ENCODE measurements at places on chromosomes 3 and 15.

- DNase-seq, result no peak
These were observed 259.9 kb upstream of the RGMA start for GRCh38 chr15:93348711-93349545.

DNA sequence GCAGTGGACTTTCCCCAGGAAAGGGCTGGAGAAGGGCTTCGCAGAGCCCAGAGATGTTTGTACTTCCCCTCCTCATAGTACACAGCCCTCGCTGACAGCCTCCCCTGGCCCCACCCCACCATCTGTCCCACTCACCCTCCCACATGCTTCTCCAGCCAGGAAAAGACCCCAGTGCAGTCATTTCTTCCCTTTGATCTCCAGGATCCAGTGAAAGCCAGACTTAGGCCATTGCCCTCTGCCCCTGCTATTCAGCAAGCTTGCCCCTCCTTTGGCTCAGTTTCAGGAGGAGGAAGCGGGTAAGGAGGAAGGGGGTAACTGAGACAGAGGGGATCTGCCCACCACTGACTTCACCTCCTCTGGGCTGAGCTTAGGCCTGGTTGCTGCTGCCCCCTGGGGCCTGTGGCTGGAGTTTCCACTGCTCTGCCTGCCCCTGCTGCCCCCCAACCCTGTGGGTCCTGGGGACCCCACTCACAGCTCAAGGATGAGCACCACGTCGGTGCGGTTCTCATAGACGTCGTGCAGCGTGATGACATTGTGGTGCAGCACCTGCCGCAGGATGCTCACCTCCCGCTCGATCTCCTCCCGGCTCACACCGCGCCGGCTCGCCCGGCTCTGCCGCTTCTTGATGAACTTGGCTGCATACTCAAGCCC lies 63.1 kb downstream of the DAPK2 start:
- DNase-seq, result no peak

- DNase-seq, result no peak
These were observed 70.7 kb downstream of the C3orf70 start for GRCh38 chr3:185082149-185082548.

DNA sequence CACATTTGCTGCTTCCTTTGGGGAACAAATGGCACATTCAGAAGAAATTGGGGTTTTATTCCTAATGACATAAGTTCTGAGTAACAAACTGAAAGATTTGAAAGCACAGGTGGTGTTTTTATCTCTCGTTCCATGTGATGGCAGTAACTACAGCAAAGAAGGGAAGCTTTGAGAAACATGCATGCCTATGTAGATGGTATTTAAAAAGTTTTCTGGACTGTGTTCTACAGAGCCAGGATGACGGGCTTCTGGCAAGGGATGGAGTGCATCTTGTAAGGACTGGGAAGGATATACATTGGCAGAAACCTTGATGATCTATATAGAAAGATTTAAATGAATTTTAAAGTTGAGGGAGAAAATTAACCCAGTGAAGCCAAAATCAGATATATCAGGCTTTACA lies 362.2 kb upstream of the ROPN1 start:
- DNase-seq, result no peak

DNA sequence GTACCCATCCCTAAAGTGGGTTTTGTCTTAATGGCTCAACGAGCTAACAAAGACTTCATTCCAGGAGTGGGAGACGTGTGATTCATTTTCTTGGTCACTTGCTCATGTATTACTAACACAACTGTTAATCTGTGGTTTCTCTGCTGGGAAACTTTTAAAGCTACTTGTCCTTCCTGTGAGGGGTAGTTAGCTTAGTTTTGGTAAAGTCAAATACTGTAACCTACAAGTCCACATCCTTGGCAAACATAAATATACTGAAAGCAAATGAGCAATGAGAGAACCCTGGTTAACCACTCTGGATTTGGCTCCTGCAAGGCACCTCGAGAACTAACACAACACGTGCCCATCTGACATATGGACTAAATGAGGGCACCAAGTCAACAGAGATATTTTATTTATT lies 19.9 kb downstream of the NOX5 start:
- DNase-seq, result no peak

GRCh38 chr15:40943764-40944365 lies 9.4 kb upstream of the CHAC1 start:
- DNase-seq, result no peak

DNA sequence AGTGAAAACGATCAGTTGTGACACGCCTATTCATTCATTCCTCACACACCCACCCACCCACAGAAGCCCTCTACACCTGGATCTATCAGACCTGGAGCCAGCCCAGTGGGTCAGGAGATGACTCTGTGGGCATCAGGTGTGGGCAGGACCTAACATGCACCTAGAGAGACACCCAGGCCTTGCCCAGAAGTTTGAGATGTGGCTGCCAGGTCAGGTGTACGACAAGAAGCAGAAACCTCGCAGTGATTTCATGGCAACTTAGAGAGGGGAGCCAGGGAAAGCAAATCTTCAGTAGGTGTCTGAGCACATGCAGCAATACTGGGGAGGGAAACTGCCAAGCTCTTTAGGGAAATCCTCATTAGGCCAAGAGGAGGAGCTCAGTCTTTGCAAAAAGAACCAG lies 264.7 kb upstream of the ROPN1 start:
- DNase-seq, result no peak

DNA sequence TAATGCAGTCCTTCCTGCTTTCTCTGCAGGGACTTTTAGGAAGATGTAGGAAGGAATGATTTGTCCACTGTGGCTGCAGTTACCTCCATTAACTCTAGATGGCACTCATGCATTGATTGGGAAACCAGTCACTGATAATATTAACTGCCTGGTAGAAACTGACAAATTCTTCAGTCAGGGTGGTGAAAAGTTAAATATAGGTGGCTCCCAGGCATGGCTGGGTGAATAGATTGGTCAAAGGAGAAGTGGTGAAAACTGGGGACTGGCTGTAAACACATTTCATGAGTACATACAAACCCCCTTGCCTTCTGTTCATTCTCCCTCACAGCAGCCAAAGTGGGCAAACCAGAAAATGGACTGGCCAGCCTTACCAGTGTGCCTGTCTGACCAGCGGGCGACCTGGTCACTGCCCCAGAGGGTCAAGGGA lies 333.4 kb downstream of the THSD4 start:
- no peak for DNase-seq

All from activated T-cell treated with anti-CD3 and anti-CD28 coated beads for 24 hours (primary cell).